ENCODE measurements at places on chromosomes 5 and 9.

DNA sequence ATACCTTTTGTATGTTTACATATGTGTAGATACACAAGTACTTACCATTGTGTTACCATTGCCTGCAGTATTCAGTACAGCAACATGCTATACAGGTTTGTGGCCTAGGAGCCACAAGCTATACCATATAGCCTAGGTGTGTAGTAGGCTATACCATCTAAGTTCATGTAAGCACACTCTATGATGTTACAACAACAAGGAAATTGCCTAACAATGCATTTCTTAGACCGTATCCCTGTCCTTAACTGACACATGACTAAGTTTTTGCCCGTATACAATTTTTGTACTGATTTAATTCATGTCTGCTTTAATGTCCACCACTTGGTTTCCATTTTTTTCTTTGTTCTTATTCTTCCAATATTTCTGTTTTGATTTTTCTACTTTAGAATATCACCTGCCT lies 18.5 kb downstream of the TNPO1 start:
- DNase-seq, result no peak

DNA sequence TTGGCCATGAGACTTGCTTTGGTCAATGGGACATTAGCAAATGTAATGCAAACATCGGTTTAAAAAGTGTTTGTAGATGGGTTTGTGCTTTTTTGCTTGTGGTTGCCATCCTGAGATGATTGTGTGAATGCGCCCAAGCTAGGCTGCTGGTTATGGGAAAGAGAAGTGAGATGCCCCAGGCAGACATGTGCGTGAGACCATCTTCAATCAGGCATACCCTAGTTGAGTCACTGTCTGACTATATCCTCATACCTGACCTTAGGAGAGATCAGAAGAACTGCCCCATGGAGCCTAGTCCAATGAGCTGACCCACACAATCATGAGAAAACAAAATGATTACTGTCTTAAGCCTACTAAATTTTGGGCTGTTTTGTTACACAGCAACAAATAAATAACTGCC lies 36.8 kb upstream of the ZNF608 start:
- DNase-seq, result no peak

- no peak for DNase-seq
These were observed 22.6 kb upstream of the CTNNAL1 start for GRCh38 chr9:109035684-109036423.

DNA sequence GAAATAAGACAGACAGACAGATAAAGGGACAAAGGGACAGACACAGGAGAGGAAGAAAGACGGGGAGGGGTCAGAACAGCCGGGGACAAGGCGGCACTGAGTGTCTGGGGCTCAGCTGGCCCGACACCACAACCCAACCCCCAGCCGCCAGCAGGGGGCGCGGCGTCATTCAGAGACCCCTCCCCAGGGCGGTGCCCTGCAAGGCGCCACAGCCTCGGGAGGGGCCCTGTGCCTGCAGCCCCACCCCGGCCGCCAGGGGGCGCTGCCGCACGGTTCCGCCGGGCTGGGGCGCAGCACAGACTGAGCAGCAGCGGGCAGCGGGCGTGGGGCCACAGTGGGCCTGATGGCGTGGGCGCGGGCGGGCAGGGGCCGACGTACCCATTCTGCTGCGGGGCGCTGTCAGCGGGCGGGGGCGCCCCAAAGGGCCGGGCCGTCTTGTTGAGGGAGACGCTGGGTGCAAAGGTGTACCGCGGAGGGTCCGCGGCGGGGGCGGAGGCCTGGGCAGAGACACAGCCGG lies 5.9 kb downstream of the PDLIM7 start:
- DNase-seq, result peak; percentile 98

- DNase-seq, result no peak
These were observed 47.0 kb downstream of the OLFM1 start for GRCh38 chr9:135134268-135135022.

DNA sequence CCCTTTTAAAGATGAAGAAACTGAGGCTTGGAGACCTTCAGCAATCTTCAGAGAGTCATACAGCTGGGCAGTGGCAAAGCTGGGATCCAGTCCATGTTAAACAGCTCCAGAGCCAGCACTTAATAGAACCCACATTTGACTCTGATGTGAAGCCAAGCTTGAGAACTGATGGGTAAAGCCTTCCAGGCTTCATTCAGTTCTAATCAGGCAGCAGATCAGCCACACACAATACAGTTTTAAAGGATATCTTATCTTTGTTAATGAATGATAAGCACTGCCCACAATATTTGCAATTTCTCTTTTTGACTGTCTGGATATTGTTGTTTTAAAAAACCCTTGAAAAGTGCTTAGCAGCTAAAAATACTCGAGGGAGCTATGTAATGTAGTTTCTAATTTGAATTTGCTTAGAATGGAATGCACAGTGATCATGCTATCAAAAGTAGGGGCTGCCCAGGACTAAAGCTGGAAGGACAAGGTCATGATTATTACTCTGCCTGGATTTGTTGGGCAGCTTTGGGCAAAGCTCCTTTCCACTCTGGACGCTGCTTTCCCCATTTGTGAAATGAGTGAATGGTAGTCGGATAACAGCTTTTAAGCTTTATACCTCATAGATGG lies 31.3 kb upstream of the HTR4 start:
- DNase-seq, result no peak

DNA sequence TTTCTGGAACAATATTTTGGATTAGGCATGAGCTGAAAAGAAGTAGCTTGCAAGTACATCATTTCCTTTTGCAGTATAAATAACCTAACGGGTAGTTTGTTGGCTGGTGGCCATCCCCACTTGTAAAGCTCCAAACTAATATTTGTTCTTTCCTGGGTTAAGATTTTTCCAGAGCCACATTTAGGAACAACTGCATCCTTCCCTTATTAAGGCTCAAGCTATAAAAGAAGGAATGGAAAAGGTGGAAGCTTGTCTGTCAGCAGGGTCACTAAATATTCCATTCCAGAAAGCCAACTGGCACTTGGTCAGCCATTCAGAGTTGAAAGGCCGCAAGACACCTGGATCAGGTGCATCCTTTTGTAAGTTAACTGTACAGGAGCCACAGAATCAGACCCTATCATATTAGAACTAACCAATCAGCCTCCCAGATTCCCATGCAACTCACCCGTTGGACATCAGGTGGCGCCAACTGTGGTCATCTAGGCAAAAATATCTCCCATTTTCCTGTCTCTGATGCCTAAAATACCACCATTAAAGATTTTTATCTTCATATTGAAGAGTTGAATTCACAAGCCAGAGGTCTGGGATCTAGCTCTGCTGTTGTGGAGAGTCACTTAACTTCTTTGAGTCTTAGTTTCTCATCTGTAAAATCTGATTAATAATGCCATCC lies 82.9 kb downstream of the PTCD2 start:
- DNase-seq, result no peak

Measured in HuH-7 (cell line).